Occipital lobe (tissue), 3 donors: ENCODE measurements at places on chromosomes 12 and 14.

- no peak for DNase-seq
These were observed 767 bp upstream of the CCNT1 start for GRCh38 chr12:48717252-48717695.

- no peak for DNase-seq
These were observed 50.7 kb downstream of the SFSWAP start for GRCh38 chr12:131761638-131762037.

- DNase-seq, result no peak
These were observed 94.0 kb upstream of the DYNC1H1 start for GRCh38 chr14:101870273-101870939.

DNA sequence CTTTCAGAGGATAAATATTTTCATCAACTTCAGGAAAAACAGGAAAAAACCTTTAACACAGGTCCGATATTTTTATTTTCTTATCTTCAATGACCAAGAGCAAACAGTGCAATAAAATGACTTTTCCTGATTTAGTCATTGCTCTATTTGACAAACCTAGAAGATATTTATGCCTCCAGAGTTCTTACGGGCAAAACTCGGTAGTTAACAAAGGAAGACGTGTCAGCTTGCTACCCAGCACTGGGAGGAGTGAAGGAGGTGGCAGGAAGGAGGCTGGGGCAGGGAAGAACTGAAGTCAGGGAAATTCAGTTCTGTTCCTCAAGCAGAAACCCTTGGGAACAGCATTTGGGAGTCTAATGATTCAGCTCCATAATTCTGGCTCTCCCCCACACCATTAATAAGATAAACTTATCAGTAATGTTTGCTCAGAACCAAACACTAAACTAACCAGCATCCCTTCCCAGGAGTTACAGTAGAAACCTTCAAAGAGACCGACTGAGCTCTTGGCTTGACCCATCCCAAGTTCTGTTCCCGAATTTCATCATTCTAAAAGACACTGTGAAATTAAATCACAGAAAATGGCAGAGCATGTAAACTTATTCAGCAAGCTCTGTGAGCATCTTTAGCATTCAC, 163.3 kb downstream of the APAF1 start:
- DNase-seq, result no peak
